ENCODE measurements at places on chromosomes 4 and X. TPM values are rescaled to one million over a fixed set of nuclear protein-coding genes. Genes with fewer than 3 reads are reported as not detected.

Gene ASB5
- total RNA-seq, result not detected

Gene PCDH10
- not detected for total RNA-seq

Gene ABHD18
- 22.6 TPM for total RNA-seq

Gene RHOXF2
- total RNA-seq, result not detected

Gene MAEA
- 32.3 TPM for total RNA-seq
